ENCODE measurements at places on chromosomes 2 and 18.
A peak's percentile ranks its signal among the peaks of the same experiment; 100 is the strongest.

GRCh38 chr18:22559414-22560274 lies 141.9 kb upstream of the CTAGE1 start:
- peak; percentile 6 for DNase-seq

DNA sequence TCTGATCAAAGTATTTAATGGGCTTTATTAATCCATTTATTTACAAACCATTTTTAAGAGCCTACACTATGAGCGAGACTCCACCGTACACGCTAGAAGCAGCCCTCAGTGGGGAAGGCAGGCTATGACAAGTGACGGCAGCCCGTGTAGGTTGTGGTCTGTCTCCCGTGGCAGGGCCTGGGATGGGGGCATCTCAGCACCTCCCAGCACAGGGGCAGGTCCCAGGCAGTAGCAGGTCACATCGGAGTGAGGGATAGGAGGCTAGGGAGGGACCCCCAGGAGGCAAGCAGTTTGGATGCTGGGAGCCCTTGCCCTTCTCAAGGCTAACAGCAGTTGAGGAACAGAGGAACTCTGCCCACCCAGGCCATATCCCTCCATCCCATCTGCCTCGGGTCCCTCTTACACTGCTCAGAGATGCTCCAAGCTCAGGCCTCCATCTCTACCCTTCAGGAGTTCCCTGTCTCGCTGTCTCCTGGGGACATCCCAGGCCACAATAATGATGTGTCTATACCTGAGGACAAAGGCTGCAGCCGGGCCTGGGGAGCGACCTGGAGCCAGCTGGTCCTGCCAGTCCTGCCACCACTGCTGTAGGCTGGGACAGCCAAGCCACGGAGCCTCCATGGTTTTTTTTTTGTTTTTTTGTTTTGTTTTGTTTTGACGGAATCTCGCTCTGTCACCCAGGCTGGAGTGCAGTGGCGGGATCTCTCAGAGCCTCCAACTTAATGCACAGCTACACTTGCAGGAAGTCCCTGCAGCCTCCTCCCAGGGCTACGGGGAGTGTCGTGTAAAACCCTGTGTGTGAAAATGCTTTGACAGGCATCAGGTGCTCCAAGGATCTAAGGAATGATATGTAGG lies 92.0 kb downstream of the NDUFA10 start:
- DNase-seq, result no peak

- DNase-seq, result no peak
Observed at GRCh38 chr18:61546590-61546989, 213.4 kb downstream of the CDH20 start.

DNA sequence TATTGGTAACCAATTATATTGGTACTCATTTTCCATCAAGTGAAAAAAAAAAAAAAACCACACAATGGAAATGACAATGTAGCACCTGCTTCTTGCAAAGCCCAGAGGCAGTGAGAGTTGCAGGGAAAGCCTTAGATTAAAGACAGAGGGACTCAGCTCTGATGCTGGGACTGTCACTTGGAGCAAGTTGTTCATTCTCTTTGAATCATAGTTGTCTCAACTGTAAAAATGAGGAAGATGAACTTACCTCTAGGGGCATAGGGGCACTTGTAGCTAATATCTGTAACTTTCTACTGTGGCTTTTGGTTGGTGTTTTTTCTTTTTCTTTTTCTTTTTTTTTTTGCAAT lies 81.4 kb upstream of the LPIN2 start:
- DNase-seq, result no peak

- DNase-seq, result peak; percentile 73
Observed at GRCh38 chr2:10668402-10669012, 21.3 kb downstream of the NOL10 start.

GRCh38 chr2:57881998-57882888 lies 164.4 kb upstream of the VRK2 start:
- no peak for DNase-seq

- DNase-seq, result no peak
Observed at GRCh38 chr18:73784853-73785252, 362.8 kb downstream of the FBXO15 start.

DNA sequence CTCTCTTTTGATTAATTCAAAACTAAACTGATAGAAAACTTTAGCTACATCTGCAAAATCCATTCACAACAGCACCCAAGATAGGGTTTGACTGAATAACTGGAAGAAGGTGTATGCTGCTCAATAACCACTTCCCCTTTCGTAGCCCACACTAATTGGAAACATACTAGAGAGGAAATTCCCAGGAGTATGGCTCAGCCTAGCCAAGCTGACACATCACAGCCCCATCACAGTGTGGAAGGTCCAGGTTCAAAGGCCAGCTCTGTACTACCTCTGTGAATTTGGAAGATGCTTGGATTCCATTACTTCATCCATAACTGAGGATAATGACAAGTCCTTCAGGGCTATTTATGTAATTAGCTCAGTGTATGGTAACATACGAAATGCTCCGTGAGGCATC lies 185.4 kb downstream of the FBXO15 start:
- no peak for DNase-seq

GRCh38 chr2:9137379-9138150 lies 69.0 kb upstream of the ASAP2 start:
- no peak for DNase-seq

DNA sequence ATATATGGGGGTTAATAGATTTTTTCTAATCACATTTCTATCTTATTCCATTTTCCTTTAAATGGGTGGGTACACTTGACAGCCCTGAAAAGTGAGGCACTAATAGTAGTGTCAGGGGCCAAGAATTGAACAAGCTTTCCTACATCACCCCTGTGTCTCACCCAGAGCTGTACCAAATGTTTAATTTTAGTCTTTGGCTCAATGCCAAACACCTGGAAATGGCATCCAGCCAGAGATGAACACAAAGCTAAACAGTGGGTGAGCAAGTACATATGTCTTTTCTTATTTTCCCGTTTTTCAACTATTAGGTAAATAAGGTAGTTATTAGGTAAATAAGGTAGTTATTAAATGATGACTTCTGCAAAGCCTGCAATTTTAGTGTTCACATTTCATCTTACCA lies 276.3 kb upstream of the ERBB4 start:
- DNase-seq, result no peak

GRCh38 chr2:120262761-120263428 lies 10.2 kb downstream of the RALB start:
- no peak for DNase-seq

- no peak for DNase-seq
Observed at GRCh38 chr2:172408143-172408766, 19.1 kb upstream of the ITGA6 start.

- no peak for DNase-seq
Observed at GRCh38 chr2:65999796-66000195, 435.1 kb upstream of the MEIS1 start.

GRCh38 chr2:229654437-229654836 lies 59.9 kb downstream of the DNER start:
- DNase-seq, result no peak

DNA sequence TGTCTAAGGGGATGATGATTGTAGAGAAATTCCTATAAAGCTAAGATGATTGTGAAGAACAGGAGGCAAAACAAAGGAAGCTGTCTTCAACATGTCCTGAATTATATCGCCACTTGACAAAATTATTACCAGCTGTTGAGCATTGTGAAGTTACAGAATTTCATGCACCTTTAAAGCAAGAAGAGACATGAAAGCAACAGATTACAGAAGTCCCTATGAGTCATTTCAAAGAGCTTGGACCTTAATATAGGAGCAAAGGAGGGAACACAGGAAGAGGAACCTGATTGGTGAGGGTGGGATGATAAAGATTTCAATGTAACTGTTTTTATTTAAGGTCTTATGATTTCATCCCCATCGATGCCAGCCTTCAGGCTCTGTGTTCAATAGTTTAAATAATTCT lies 526.9 kb upstream of the HNMT start:
- no peak for DNase-seq

- no peak for DNase-seq
Observed at GRCh38 chr2:11270891-11271290, 73.5 kb downstream of the ROCK2 start.

GRCh38 chr2:41955316-41956043 lies 92.3 kb upstream of the PKDCC start:
- DNase-seq, result no peak

GRCh38 chr2:159131267-159131913 lies 155.1 kb downstream of the WDSUB1 start:
- no peak for DNase-seq

GRCh38 chr2:27320958-27321543 lies 1.8 kb downstream of the MPV17 start:
- DNase-seq, result no peak
